ENCODE measurements at places on chromosomes 6 and 20.

DNA sequence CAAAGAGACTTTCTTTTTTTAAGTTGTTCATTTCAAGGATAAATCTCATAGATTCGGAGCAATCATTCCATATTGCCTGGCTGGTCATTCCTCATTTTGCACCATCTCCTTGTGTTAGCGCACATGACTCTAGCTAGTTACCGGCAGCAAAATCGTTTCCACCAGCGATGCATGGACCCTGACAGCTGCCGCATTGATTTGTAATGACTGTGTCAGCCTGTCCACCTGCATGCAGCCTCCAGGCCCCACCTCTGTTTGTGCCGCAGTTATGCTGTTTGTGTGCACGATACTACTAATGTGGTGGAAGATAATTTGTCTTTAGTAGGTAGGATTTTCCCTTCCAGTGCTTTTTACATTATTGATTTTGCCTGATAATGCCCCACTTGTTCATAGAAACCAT, 164.0 kb downstream of the TBC1D7 start:
- H3K4me1 ChIP-seq: no peaks in the 10 kb centered on the region
- no peaks in the 10 kb centered on the region for H3K27me3 ChIP-seq
- no peak overlapping the region for H3K4me3 ChIP-seq
- no peaks in the 10 kb centered on the region for H3K36me3 ChIP-seq
- no peak for DNase-seq

DNA sequence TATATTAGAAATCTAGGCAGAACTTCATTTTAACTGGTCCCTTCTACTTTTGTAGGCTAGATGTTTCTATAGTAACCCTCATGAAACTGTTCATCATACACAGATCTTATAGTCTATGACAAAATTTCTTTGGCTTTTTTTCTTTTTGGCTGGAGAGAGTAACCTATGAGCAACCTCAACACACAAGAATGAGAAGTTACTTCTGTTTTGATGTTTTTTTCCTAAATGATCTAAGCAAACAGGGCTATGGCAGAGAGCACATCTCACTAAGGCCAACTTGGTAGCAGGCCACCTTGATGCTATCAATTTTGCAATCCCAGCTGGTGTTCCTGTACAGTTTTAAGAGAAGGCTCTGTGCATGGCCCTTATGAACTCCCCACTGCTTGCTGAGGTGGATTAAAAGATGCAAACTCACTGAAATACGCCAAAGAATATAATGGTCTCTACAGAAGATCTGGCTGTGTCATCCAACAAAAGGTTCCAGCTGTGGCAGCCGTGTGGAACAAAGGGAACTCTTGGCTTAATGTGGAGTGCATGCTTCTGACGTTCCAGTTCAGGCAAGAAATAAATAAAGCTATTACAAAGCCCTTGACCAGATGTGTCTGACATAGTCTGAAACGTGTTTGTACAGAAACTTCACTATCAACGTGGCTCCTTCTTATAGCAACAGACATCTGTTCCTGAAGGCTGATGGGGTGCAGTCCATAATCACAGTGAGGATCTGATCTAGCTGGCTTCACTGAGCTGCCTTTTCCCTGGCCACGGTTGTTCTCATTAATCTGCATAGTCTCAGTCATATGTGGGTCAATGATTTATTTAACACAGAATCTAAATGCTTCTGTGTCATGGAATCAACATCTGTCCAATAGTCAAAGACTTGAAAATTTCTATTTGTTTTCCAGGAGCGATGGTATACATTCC, 481.1 kb downstream of the BMP2 start:
- no peak for DNase-seq
- no peak overlapping the region for H3K4me3 ChIP-seq
- H3K27ac ChIP-seq: no peak overlapping the region
- no peaks in the 10 kb centered on the region for H3K4me1 ChIP-seq
- H3K36me3 ChIP-seq: no peaks in the 10 kb centered on the region

- no peaks in the 10 kb centered on the region for H3K4me1 ChIP-seq
- no peak overlapping the region for H3K27ac ChIP-seq
- DNase-seq: no peak
- no peaks in the 10 kb centered on the region for H3K27me3 ChIP-seq
- no peak overlapping the region for H3K4me3 ChIP-seq
Observed at GRCh38 chr6:83424392-83425018, 6.3 kb downstream of the ME1 start.

DNA sequence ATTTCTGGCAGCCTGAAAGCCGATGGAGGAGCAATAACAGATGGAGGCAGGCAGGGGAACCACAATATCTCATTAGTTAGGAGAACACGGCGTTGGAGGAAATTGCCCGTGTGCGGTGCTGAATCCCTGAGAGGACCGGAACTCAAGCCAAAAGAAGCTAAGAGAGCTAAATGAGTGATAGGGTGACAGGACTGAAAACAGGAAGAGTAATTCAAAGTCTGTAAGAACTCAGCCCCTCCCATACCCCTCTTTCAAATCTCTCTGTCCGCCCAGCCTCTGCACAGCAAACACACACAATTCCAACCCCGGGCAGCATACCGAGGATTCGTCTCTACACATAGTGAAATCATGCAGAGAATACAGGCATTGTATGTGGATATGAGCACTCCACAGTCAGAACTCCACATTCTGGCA, 2.6 kb upstream of the IPCEF1 start:
- H3K27me3 ChIP-seq: no peaks in the 10 kb centered on the region
- H3K27ac ChIP-seq: no peak overlapping the region
- H3K4me1 ChIP-seq: no peaks in the 10 kb centered on the region
- H3K36me3 ChIP-seq: no peaks in the 10 kb centered on the region

- H3K36me3 ChIP-seq: no peaks in the 10 kb centered on the region
- no peak for DNase-seq
- no peaks in the 10 kb centered on the region for H3K4me1 ChIP-seq
Observed at GRCh38 chr6:117506180-117506835, 23.8 kb downstream of the DCBLD1 start.
